Activated naive CD4-positive, alpha-beta T cell treated with anti-CD3 and anti-CD28 coated beads, Interleukin-2, amount 10 ng/mL, durations not matched to agents 7 days and 5 days (primary cell): ENCODE measurements at places on chromosomes 12 and 14.

DNA sequence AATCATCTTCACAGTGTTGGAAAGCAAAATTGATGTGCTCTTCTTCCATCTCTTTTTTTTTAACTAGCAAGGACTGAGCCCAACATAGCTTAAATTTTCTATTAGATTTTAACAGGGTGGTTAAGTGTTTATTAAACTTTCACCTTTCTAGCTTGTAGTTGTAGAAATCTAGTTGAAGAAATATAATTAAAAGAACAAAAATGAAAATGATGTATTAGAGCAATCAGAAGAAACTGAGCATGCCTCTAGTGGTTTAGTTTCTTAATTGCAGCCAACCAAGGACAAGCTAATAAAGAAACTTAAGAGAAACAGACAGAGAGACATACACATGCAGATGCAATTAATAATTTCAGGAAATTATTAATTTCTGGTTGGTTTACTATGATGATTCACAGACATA, 673.0 kb upstream of the LMO3 start:
- DNase-seq = no peak

DNA sequence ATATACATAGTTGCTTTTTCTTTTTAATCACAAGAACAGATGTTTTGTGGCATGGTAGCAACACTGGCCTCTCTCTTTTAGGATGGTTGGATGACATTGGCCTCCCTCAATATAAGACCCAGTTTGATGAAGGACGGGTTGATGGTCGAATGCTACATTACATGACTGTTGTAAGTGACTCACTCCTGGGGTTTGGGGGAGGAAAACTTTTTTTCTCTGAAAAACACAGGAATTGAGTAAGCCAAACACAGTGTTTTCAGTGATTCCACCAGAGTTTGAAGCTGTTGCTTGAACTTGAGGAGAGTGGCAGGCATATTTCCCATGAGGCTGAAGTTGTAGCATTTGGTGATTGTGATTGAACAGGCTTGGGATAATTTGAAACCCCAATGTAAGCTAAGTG, 13.7 kb upstream of the REP15 start:
- DNase-seq = no peak

DNA sequence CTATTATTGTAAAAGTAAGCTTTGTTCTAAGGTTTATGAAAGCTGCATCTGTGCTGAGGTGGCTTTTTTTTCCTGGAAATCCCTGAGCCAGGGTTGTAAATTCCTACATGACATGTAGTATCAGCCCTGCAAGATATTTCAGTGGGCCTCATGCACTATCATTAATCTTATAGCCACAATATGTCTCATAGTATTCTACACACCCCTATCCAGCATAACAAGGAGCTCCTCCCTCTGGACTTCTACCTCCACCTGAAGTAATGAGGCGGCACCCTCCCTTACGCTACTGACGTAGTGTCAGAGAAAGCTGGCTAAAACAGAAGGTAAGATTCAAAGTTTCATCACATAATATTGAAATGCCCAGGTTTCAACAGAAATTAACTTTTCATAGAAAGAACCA, 35.5 kb downstream of the SLC5A8 start:
- no peak for DNase-seq

- DNase-seq = no peak
These were observed 113.0 kb downstream of the UNC79 start for GRCh38 chr14:93543766-93544165.

GRCh38 chr14:89773151-89773550, 181.4 kb downstream of the EFCAB11 start:
- DNase-seq = no peak

GRCh38 chr12:111404362-111405148, 1.2 kb upstream of the SH2B3 start:
- DNase-seq = peak; percentile 61

DNA sequence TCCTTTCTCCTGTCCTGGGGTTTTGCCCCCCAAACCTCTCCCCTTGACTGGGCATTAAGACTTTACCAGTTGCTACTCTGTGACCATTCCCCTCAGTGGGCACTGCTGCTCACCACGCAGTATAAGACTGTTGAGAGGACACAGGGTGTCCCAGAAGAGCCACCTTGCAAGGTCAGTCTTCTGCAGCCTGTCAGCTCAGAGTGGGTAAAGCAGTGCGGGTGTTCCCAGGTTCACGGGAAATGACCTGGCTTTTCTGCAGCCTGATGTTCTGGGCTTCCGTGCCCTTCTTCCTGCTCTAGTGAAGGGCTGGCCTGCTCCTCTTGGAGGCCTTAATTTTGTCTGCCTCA, 34.2 kb downstream of the KCNA1 start:
- no peak for DNase-seq

DNA sequence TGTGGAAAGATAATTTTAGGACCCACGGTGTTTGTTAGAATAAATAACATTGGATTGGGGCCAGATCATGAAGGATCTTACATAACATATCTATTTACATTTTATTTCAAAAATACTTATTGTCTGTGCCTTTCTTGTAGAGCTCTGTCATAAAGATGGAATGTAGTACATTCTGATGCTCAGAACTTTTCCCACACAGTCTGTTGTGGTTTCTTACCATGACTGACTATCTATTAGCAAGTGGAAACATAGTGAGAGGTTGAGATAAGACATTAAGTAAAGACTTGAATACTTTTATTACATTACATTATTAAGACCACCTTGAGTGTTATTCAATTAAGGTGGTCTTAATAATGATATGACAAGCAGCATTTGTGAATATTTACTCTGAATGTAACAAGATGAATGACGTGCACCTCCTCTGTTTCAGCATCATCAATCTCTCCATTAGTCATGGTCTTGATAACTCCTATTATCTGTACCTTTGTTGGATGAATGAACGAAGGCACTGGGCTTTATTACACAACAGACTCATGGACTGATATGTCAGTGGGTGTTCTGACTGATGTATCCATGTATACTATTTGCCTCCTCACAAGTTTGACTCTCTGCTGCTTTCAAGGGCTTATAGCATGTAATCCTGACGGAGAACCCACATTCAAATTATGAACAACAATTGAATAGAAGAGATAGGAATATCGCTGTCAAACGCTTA, 883.0 kb upstream of the FLRT2 start:
- no peak for DNase-seq

- no peak for DNase-seq
These were observed 4.8 kb downstream of the AEBP2 start for GRCh38 chr12:19444097-19444496.

DNA sequence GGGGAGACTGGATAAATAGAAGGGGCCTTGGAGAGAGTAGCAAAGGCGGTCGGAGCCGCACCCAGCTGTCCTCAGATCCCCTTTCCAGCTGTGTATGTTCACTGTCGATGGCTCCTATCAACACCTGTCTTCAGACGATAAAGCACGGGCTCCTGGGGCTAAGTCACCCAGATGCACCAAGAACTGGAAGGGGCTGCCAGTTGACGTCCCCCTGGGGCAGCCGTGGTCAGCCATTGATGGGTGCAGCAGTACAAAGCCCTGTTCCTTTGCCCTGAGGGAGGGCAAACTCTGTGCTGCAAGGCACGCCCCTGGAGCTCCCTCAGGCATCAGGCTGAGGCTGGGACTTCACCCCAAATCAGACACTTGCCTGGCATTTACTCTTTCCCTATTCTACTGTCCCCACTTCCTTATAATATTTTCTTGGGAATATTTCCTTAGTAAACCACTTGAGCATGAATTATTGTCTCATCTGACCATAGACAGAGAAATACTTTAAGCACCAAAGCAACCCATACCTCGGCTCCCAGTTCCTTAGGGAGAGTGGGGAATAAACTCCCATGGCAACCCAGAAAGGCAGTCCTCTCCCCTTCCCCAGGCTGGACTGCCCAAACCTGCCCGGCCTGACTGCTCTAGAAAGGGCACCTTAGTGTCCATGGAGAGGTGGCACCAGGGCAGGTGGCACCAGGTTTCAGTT, 59.6 kb upstream of the SCN8A start:
- DNase-seq = no peak

- no peak for DNase-seq
These were observed 4.4 kb downstream of the LGALS3 start for GRCh38 chr14:55133416-55133815.

GRCh38 chr12:101238306-101238705, 28.3 kb upstream of the SLC5A8 start:
- no peak for DNase-seq

DNA sequence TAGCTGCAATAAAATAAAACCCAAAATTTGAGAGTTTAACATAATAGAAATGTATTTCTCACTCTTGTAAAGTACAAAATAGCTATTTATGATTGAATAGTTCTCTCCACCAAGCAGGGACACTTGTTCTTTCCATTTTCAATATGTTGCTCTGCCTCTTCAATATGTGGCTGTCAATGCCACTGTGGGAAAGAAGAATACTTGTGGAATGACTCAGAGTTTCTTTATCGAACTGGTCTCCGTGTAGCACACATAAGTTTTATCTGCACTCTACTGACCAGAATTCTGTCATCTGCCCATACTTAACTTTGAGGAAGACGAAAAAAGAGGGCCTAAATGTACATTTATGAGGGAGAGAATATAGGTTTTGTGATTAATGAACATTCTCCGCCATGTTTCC, 256.9 kb downstream of the ATXN7L3B start:
- no peak for DNase-seq

GRCh38 chr12:68482660-68483059, 128.0 kb upstream of the RAP1B start:
- peak; percentile 41 for DNase-seq

DNA sequence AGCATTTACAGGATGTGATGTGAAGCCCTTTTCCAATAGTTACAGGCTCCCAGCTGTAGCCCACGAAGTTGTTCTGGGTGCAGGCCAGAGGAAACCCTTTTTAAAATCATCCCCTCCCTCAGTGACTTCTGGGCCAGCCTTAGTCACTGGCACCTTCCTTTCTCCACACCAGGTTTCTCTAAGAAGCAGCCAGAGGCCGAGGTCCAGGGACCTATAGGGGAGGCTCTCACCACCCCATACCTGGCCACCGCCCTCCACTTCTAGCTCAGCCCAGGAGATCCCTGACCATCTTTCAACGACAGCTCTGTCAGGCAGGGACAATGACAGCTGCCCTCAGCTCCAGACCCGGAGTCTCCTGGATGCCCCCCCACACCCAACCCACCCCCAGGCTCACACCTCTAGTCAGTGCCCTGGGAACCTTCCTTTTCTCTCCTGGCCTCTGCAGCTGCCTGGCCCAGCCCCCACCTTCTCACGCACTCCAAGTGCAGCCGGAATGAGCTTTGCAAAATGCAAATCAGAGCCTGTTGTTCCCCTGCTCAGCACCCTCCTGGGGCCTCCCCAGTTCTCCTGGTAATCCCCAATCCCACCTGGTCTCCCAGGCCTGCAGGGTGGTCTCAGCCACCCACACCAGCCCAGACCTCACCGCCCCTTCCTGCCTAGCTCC, 46.7 kb downstream of the TESC start:
- no peak for DNase-seq

DNA sequence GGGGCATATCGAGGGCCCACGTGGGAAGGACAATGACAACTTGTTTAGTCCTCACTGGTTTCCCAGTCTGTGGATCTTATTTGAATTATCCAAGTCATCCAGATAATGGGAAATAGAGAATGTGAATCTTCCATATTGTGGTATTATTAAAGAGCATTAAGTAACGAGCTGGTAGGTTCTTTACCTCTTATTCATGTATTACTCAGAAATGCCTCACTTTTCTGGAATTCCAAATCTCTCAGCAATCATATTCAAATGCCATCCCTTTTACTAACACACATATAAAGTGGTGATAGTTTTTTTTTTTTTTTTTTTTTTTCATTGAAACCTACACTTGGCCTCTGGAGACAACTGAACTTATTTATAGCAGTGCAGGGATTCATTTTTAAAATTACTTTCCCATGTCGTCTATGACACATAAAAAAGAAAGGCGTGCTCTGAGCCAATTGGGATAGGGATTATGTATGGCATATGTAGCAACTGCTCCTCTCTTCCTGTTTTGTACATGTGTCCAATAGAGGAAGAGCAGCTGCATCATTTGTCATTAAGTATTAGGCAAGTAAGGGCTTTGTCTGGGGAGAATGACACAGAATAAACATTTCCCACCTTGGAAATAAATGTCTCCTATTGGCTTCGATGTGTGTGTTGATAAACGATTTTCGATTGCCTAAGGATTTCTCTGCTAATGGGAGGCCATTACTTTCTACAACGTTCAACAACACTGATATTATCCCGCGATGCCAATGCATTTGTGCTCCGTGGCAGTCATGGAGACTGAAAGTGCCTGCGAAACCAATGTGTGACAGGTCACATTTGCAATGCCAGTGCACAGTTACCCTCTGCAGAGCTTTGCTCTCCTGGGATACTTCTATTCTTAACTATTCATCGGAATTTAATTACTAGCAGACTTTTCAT, 78.6 kb upstream of the IFNG-AS1 start:
- no peak for DNase-seq

DNA sequence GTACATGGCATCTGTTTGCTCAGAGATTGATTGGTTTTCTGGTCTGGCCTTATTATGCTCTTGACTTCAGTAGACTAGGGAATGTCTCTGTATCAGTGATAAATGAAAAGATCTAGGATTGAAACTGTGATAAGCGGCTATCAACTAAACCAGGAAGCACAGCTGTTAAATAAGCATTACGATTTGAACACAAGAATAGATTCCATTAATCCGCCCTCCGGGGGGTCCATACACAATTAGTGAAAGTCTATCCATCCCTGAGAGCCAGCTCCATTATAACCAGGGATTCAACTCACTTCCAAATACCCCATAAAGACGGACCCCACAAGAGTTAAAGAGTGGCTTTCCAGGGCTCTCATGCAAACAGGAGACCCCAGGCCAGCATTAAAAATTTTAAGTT, 279.0 kb downstream of the GRIN2B start:
- DNase-seq = no peak

DNA sequence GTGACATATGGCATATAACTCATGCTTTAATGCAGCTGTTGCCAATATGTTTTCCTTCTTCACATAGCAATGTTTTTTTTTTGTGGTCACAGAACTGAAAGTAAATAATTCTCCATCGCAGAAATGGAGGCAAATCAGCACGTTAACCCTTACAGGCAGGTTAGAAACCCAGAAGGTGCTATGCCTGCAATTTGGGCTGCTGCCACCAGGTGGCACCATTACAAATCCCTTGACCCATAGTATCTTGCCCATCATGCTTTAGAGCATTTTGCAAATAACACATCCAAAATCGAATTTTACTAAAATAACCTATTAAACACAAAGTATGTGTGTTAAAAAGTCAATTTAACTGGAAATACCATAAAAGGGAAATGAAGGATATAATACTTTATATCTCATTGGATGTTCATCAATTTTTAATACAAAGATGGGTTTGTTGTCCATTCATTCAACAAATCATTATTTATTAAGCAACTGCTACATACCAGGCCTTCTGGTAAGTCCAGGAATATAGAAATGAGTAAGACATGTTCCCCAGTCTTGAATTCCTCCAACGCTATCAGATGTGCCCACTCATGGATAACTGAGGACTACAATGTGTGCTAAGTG, 340.1 kb downstream of the GLT1D1 start:
- peak; percentile 22 for DNase-seq

GRCh38 chr12:112598626-112599025, 179.9 kb downstream of the PTPN11 start:
- no peak for DNase-seq
